ENCODE measurements at places on chromosomes 7 and 10.

DNA sequence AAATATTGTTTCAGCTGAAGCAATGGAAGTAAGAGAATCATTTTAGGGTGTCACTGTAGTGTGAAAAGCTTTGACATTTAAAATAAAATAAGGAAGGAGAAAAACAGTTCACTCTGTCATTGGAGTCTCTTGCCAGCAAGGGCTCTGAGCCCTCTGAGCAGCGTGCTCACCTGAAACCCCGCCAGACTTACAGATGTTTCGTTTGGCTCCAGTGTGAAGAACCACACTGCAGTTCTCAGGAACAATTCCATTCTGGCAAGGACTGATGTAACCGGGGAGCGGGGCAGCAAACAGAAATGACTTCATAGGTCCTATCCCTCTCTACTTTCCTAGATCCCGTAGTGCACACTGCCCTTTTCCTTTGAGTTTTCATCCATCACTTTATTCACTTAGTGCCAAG is 164.3 kb downstream of the CELF2 start:
- DNase-seq, result no peak

- DNase-seq, result no peak
Measured at GRCh38 chr7:136359333-136359903, 382.3 kb upstream of the MTPN start.

- DNase-seq, result no peak
Measured at GRCh38 chr7:116809636-116810266, 52.6 kb upstream of the CAPZA2 start.

DNA sequence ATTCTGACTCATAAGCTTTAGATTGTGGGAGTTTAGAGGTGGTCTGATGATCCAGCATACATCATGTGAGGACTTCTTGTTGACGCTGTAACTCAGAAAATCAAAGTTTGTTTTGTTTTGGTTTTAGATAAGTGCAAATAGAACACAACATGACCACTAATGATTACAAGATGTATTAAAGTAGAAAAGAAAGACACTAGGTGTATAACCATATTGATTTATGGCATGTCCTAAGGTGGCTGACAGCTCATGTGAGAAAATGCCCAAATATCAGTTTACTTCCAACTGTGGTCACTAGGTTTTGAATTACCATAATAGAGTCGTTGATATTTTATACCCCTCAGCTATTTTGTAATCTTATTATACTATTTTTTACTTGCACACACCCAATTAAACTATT is 1131.4 kb upstream of the PHF14 start:
- no peak for DNase-seq

DNA sequence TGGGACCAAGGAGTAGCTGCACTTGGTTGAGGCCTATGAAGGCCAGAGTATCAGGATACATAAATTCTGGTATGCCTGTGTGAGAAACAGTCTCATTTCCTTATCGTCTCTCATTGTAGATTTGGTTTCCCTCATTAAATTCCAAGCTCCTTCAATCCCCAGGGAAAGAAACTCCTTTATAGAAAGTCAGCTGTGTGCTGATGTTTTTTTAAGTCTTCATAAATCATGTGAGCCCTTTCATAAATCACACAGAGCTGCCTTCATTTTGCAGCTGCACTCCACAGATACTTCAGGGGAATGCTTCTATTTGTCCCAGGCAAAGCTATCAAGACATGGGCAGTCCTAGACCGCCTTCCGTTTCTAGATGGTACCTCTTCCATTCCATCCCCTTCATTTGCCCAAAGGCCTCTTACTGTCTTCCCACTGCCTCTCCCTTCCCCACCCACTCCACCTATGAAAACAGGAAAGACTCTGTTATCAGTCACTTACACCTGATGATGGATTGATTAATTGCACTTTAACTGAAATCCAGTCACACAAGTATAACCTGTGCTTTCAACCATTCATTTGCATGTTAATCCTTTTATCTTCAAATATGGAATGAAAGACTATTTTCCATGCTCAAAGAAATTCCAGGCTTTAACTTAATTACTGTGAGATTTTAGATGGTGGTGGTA is 290.2 kb downstream of the C7orf25 start:
- no peak for DNase-seq

- no peak for DNase-seq
Measured at GRCh38 chr7:157409149-157409752, 72.4 kb downstream of the DNAJB6 start.

DNA sequence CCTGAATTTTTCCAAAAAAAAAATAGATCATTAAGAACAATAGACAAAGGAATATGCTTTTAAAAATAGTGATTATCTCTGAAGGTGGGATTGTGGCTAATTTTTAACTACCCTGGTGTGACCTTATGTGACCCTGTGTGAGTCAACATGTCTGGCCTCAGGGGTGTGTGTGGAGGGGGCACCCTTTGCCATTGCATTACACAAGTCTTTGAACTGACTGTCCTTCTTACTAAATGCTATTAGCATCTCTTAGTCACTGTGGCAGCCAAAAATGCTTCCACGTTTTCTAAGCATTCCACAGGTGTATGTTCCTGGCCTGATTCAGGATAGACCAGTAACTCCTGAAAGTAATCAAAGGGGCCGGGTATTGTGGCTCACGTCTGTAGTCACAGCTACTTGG is 175.4 kb downstream of the MGMT start:
- DNase-seq, result no peak

- no peak for DNase-seq
Measured at GRCh38 chr10:4766454-4766853, 59.6 kb upstream of the AKR1E2 start.

DNA sequence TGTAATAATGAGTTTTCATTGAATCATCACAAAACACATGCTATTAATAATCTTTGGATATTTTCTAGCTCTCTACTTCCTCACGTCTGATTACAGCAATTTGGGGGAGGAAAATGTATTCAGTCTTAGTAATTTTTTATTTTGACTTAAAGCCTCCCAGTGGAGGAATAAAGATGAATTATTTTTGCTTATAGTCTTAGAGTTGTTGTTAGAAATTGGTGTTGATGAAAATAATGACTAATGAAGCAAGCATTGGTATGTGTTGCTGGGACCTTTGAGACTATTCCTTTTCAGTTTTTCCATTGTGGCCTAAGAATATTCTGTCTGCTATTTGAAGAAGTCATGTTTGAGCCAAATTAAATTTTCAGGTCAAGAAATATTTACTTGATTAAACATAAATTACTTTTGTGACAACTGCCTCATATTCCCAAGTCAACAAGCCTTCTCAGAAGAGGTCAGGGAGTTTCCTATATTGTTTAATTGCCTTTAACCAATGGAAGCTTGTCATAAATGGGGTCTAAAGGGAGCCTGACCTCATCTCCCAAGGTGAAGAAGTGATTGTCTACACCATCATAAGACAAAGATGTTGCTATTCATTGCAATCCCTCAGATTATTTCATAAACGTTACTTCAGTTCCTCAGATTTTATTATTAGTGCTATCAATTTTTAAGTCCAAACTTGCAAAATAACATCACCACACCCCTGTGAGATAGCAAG is 90.0 kb downstream of the ST7 start:
- no peak for DNase-seq

- DNase-seq, result no peak
Measured at GRCh38 chr7:96331233-96331632, 9.3 kb upstream of the SLC25A13 start.

DNA sequence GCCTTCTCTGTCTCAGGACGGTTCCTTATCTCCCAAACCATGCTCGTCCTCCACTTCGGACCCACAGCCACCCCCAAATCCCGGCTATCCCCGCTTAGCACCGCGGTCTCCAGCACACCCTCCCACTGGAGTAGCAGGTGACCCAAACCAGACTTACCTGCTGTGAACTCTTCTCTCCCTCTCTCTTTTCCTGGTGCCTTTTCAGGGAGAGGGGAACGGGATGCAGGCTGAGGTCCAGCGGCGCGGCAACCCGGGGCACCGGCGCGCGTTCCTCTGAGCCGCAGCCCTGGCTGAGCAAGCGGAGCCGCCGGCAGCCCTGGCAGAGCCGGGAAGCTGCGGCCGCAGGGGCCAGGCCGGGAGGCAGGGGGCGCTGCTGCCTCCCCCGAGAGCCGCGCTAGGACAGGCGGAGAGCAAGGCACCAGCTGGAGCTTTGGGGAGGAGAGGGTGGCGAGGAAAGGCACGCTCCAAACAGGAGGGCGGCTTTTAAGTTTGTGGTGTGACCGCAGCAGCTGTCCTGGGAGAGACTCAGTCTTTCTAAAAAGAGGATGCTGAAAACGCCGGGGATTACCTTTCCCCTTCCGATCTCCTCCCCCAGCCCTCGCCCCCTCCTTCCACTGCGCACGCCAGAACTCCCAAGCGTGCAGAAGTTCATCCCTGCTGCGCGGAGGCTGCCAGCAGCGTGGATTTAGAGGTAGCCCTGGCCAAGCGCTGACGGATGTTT is at the start of gene SEMA3D:
Gene SEMA3D (minus strand): TSS at position 536 of the 721 bp plus-strand sequence. CDS start 65,165 bp downstream, outside the sequence.
- DNase-seq, result no peak

DNA sequence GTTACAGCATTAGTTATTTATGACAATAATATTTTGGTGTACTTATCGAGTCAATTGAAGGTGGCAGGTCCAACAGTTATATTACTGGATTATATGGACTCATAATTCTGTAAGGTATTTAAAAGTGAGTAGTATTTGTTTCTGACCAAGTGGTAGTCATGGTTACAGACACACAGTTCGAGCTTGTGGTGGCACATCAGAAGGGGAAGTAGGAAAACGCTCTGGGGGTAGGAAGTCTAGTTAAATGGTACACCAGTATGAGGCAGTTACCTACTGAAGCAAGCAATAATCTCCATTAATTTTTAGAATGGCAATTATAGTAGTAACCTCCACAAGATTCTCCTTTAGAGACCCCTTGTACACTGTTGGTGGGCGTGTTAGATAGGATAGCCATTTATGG is 541.2 kb downstream of the ETV1 start:
- no peak for DNase-seq

DNA sequence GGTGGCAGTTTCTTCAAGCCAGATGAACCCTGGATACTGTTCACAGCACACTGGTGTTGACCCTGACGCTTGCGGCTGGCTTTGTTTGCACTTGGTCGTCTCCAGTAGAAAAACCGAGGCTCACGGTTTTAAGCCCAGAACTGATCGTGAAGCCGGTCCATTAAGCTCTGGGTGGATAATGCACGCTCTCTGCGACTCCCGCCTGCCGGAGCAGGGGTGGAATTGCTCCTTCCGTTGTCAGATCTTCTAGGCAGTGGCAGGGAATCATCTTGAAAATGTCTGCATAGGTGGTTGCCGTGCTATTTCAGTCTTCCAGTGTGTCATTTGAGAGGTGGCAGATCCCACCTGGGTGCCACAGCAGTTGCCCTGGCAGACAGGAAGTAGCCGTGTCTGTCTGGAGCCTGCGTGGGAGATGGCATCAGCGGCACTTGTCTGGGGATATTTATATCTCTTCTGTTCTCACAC is 35.9 kb upstream of the AP5Z1 start:
- no peak for DNase-seq

GRCh38 chr7:77729574-77730348 is 33.5 kb downstream of the RSBN1L start:
- no peak for DNase-seq

DNA sequence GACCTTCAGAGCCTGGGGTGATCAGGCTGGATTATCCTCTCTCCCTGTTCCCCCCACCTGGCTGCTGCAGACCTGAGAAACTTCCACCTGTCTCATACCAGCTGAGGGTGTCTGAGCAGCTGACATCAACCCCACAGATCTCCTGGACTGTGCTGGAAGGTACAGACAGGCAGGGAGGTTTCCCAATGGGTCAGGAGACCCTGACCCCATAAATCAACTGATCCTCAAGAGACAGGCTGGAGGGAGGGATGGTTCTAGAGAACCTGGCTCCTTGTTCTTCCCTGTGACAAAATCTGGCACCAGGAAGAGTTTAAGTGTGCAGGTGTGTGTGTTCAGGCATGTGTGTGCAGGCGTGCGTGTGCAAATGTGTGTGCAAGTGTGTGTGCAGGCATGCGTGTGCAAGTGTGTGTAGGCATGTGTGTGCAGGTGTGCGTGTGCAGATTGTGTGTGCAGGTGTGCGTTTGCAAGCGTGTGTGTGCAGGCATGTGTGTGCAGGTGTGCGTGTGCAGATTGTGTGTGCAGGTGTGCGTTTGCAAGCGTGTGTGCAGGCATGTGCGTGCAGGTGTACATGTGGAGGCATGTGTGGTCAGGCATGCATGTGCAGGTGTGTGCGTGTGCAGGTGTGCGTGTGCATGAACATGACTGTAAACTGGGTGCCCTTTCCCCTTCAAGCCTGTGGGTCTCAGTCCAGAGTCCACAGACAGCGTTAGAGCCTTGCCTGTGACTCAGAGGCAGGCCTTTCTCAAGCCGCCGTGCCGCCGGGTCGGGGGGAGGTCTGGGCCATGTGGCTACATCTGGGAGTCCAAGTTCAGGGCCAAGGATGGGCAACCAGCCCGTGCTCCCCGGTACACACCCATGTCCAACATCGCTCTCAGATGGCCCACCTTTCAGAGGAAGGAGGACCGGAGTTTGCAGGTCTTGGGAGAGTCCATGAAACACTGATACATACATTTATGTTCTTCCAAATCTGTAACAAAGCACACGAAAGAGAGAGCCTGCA is 50.1 kb upstream of the ELN start:
- DNase-seq, result no peak

GRCh38 chr10:48694371-48695030 is 9.8 kb downstream of the WDFY4 start:
- DNase-seq, result no peak

DNA sequence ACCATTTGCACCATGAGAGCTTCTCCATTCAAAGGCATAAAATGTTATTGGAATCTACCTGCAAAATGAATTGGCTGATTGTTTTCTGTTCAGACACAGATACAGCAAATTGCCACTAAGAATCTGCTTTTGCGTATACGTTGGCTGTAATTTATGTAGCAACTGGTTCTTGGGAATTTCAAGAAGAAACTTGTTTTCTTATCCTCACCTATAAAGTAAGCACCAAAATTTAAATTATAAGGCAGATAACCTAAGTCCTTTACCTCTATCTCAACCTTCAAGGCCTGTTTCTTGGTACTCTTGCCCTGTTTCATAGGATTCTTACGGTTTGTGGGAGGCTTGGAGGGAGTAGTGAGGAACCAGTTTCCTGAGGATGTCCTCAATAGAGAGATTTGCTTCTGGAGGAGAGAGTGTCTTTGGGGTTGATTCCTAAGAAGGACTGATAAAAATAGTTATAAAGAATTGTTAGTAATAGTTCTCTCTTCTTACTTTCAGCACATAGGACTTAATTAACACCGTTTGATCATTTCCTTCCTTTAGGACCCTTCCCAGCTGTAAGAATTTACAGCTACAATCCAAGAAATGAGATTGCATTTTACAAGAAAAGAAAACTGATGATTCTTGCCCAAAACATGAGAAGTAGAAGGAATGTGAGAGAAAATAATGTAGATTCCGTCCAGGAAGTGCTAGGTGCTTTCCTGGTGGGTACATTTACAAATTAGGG is 2.0 kb downstream of the STAMBPL1 start:
- DNase-seq, result no peak

DNA sequence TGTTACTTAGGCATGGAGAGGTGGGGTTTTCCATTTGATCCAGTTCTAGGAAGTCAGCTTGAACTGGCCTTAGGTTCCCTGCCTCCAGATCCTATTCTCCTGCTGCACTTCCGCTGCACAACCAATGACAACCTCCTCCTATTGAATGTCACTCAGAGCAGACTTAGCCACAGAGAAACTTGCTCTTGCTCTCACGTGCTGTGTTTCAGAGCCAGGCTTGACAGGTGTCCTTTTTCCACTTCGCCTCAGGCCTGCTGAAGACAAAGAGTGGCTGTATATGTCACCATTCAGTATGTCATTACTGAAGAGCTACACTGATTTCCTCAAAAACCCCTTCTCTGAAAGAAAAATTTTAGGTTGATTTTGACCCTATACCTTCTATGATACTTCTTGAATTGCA is 115.4 kb upstream of the ETV1 start:
- no peak for DNase-seq
